ENCODE measurements at places on chromosomes 1 and 21. TPM values are rescaled to one million over a fixed set of nuclear protein-coding genes. Genes with fewer than 3 reads are reported as not detected.

DNA sequence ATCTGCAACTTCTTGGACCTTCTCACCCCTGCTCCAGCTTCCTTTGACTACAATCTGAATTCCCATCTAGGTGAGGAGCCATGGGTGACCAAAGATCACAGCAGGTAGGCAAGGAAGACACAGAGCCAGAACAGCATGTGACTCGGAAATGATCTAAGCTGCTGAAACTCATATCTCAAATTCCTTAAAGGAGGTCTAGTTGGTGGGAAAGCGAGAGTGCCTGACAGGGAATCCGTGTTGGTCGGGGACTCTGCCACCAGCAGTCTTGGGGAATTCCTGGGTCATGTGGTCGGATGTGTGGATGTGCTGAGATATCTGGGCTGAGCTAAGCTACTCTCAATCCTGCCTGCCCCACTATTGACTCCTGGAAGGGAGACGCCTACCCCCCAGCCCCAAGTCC lies 3.2 kb upstream of the NUAK2 start:
- DNase-seq = no peak

- DNase-seq = no peak
These were observed 234.2 kb upstream of the FGGY start for GRCh38 chr1:59062743-59063142.

GRCh38 chr21:36589352-36589971 lies 109.5 kb upstream of the SIM2 start:
- no peak for DNase-seq

GRCh38 chr1:46013581-46013980 lies 118.8 kb downstream of the PIK3R3 start:
- DNase-seq = no peak

The PADI2 gene
- total RNA-seq = 0.16 TPM

- DNase-seq = no peak
These were observed 438.9 kb downstream of the SMYD3 start for GRCh38 chr1:246068217-246068512.

GRCh38 chr1:5936621-5937372 lies 55.4 kb downstream of the NPHP4 start:
- no peak for DNase-seq

- no peak for DNase-seq
These were observed 111.3 kb upstream of the CSF3R start for GRCh38 chr1:36594023-36594422.

DNA sequence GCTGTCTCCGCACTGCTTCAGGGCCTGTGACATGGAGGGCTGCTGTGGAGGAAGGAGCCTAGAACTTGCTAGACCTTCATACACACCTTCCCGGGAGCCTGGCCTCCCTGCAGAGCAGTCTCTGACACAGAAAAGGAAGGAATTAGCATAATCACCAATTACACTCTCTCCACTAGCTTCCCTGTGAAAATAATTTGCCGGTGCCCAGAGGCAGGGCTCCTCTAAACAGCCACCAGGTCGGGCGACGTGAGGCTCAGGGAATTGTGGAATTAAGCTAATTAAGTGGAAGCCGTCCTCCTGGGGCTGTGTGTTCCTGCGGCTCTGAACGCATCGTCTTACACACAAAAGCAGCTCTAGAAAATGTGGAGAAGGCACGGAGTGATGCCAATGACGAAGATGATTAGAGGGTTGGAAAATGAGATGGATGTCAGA lies 82.6 kb downstream of the NENF start:
- no peak for DNase-seq

The RGS4 gene
- total RNA-seq = 0.84 TPM

The MATN1 gene
- 0.54 TPM for total RNA-seq

The CAMK1G gene
- total RNA-seq = 1.8 TPM

DNA sequence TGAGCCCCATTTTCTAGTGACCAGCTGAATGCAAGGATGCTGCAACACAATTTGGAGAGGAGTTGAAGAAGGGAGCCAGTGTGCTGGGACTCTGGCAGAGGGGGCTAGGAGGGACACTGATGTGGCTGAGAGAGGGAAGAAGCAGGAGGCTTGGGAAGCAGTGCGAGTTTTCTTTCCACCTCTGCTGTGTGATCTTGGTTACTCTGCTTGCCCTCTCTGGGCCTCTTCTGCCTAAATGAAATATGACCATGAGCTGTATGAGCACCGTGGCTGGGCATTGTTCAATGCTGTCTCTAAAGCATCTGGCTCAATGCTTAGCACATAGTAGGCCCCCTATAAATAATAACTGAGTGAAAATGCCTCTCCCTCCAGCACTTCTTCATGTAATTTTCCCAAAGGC lies 65.3 kb upstream of the PAX7 start:
- no peak for DNase-seq

The MYOM3 gene
- total RNA-seq = not detected

- DNase-seq = no peak
These were observed 1.8 kb downstream of the HPCA start for GRCh38 chr1:32888134-32888533.

The CRYBG2 gene
- total RNA-seq = 6.3 TPM

DNA sequence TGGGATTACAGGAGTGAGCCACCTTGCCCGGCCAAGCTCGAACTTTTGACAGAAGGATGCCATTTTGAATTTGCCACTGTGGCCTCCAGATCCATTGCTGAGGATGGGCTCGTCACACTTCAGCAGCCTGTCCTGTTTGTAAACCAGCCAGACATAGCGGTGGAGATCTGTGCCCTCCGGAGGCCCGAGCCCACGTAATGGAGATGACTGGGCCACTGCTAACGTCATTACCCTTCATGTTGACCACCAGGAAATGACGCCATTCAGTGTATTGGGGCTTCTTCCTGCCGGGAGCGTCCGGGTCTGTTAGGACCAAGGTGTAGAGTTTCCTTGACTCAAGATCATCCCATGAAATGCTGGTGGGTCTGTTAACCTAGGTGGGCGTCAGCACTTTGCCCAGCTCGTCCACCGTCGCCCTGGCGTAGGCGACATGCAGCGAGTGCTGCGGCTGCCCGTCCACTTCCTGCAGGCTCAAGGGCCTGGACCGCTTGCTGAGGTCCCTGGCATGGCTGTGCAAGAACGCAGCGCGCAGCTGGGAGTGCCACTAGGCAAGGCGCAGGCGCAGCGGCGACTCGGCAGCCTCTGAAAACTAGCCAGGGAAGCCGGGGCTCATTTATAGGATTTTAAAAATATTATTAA lies 40.8 kb downstream of the PTPRC start:
- no peak for DNase-seq

DNA sequence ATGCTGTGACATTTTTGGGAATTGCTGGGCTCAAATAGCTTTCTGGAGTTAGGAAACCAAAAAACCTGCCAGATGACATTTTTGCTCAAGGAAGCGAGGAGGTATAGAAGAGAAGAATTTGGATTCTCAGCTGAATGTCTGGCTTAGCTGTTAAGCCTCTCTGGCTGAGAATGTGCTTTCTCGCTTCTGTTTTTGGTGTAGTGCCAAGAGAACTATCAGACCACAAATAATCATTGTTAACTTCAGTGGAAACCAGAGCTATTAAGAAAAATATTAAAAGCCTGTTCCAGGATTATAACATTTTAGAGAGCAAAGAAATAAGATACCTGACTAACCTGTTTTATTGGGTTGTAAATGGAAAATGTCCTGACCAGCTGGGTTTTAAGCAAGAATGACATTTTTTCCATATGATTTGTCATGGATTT lies 39.5 kb upstream of the DIPK1A start:
- DNase-seq = no peak

The PHTF1 gene
- total RNA-seq = 48.5 TPM

The PIK3C2B gene
- total RNA-seq = 70.5 TPM

DNA sequence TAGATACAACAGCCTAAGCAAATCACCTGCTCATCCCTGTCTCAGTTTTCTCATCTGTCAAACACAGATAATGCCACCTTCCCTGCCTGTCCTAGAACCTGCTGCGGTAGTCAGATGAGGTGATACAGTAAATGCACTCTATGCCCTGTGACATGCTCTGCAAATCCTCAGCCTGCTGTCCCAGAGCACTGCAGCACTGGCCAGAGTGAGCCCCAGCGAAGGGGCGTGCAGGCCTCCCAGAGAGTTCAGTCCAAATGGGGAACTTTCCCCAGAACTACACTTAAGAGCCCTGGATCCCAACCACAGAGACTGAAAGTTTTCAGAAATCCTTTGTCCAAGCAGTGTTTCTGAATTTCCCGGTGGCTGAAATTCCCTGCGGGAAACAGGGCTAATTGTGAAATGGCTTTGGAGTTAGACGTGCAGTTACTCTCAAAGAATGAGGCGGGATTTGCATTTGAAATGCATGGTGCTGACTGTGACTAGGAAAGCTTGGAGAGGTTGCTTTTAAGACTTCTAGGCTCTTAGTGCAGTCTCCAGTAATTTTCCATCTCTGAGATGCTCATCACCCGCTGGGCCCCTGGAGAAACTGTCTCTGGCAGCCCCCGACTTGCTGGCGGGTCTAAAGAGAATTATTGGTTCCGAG lies 206.5 kb upstream of the AJAP1 start:
- no peak for DNase-seq

- no peak for DNase-seq
These were observed 10.5 kb downstream of the C1orf115 start for GRCh38 chr1:220700556-220701179.

GRCh38 chr1:236689713-236690569 lies 3.6 kb downstream of the ACTN2 start:
- no peak for DNase-seq

- no peak for DNase-seq
These were observed 167.9 kb downstream of the TNFSF18 start for GRCh38 chr1:172882791-172883386.

The OLFML3 gene
- total RNA-seq = 4.3 TPM

The SYT11 gene
- 20.0 TPM for total RNA-seq

The HORMAD1 gene
- not detected for total RNA-seq

GRCh38 chr1:198656500-198656932 lies 17.7 kb downstream of the PTPRC start:
- DNase-seq = no peak

The VWA5B1 gene
- 0.30 TPM for total RNA-seq

DNA sequence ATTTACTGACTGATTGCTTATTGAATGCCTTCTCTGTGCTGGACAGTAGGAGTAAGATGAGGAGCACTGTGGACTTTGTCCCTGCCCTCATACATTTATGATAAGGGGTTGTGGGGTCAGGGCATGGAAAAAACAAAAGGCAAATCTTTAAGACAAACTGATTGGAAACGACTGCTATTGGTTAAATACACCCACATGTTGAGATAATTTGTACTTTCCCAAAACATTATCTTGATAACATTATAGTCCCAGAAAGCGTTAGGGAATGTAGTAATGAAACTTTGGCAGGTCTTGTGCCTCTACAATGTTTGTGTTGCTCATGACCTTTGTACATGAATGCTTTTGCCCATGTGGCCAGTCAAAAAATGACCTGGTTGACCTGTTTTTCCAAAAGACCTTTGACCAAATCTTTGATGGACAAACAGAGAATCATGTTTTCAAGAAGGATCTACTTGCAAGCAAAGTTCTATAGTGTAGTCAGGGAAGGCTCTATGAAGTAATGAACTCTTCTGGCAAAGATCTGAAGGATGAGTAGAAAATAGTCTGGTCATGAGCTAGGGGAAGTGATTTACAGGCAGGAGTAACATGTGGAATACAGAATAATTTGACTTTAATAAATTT lies 50.9 kb downstream of the LEPR start:
- DNase-seq = no peak

GRCh38 chr1:89484092-89485038 lies 40.3 kb upstream of the LRRC8B start:
- DNase-seq = no peak
